ENCODE measurements at places on chromosomes 11 and 22.

DNA sequence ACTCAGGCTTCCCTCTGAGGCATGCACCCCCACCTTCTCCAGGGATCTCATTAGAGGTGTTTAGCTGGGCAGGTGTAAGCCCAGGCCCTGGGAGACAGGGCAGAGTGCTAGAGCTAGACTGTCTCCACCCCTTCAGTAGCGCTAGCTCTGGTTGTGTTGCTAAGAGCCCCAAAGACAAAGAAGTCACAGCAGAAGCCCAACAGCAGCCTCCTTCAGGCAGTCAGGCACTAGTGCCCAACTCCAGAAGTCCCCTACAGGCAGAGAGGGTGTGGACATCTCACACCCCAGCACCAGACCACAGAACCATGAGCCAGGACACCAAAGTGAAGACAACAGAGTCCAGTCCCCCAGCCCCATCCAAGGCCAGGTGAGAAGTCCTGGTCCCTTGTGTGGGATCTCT lies at the start of gene CNGA4:
CNGA4 (plus strand) TSS at position 188 of the 400 bp plus-strand sequence; CDS start at position 306, 118 bp downstream.
- DNase-seq = no peak

DNA sequence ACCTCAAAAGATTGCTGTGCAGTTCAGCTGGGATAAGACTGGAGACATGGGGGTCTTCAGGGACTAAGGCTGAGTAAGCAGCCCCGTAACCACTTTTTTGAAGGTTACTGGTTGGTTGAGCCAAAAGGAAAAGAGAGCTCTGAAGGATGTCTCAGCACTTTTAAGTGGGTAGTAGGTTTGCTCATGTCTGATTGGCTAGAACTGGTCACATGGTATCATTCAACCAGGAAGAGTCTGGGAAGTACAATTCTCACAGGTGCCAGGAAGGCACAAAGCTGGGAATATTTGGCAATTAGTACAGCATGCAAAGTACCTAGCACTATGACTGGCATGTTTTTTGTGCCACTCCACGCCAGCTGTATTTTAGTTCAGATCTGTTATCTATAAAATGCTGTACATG lies 58.1 kb downstream of the SNX19 start:
- no peak for DNase-seq

- no peak for DNase-seq
These were observed 23.6 kb downstream of the CBL start for GRCh38 chr11:119229741-119230140.

GRCh38 chr11:124674571-124674970 lies 867 bp downstream of the SPA17 start:
- DNase-seq = no peak

DNA sequence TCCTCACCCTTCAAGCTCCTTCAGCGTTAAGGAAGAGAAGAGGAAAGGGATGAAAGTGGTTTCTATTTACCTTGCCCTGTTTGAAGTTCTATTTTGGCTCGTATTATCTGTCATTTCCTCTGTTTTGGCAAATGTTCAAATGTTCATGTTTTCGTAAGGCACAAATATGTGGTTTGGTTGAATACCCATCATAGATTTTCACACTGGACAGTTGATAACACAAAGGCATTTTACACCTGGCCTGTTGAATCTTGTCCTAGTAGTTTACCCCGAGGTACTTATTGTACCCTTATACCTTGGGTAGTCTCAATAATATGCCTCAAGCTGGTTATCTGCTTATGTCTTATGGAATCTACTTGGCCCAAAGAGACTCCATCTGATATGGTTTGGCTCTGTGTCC lies 706.9 kb downstream of the METTL15 start:
- DNase-seq = no peak

- DNase-seq = no peak
These were observed 60.8 kb upstream of the SC5D start for GRCh38 chr11:121231576-121232278.

GRCh38 chr22:23220485-23221350 lies 40.4 kb downstream of the BCR start:
- DNase-seq = no peak

DNA sequence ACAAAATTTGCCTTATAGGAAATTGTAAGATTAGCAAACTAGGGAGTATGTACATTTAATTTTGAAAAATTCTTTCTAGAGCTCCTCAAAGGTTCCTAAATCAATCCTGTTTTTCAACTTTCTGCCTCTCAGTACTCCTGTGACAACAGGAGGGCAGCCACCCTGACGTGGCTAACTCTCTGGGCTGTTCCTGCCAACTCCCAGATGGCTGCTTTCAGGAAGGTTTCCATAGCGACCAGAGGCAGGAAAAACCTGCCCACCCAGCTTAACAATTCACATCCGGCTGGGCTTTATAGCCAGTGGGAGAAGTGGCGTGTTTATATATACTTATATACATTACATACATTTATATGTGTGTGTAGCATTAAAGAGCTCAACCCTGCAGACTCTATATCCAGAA lies 26.5 kb downstream of the SGSM3 start:
- no peak for DNase-seq

DNA sequence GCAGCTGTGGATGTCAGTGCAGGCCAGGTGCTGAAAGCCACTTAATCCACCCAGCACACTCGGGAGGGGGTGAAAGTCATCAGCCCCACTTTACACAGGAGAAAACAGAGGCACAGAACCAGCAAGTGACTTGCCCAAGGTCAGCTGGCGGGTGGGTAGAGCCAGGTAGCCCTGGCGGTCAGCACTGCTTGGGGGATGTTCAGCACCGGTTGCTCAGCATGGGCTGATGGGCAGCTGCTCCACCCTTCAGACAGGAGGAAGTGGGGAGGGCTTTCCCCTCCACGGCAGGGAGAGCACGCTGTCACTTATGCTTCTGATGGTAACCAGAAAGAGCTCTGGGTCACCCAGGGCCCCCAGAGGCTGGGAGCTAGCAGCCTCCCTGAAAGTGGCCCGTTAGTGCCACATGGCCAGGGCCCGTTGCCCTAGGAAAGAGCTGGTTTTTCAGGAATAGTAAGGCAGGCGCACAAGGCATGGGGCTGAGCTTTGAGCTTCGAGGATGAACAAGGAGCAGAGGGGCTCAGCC lies 417.9 kb downstream of the CTTN start:
- no peak for DNase-seq

- DNase-seq = no peak
These were observed 82.7 kb upstream of the EED start for GRCh38 chr11:86161837-86162236.

GRCh38 chr11:64078284-64078683 lies 42.6 kb downstream of the FLRT1 start:
- no peak for DNase-seq

DNA sequence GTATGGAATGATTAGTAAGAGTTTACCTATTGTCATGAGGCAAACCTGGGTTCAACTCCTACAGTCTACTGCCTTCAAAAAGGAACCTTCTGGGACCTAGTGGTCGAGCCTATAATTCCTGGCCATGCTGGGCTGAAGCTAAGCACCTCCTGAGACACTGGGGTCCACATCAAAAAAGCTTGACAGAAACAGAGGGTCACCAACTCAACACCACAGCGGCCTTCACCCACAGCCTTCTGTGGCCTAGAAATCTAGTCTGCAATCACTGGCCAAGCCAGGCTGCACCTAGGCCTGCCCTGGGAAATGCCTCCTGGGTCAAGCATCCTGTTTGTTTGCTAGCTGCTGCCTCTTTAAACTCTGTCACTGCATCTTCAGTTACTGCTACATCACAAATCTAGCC lies 153.9 kb upstream of the C11orf58 start:
- DNase-seq = no peak

GRCh38 chr11:88523386-88524071 lies 186.0 kb upstream of the CTSC start:
- DNase-seq = no peak

DNA sequence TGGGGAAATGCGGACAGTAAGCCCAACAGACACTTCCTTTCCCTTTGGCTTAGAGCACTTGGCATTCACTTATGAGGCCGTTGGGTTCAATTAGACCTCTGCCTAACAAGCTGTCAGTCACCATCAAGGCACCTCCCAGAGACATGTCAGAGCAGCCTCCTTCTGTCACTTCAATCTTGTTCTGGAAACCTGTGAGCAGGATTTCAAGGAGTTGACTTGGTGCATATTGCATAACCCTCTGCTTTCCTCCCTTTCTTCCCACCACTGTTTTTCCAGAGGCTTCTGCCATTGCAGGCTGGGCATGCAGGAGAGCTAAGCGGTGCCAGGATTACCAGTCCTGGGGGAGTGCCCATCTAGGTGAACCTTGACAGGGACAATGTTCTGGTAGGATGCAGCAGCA lies 484.2 kb upstream of the LRRC4C start:
- DNase-seq = no peak

DNA sequence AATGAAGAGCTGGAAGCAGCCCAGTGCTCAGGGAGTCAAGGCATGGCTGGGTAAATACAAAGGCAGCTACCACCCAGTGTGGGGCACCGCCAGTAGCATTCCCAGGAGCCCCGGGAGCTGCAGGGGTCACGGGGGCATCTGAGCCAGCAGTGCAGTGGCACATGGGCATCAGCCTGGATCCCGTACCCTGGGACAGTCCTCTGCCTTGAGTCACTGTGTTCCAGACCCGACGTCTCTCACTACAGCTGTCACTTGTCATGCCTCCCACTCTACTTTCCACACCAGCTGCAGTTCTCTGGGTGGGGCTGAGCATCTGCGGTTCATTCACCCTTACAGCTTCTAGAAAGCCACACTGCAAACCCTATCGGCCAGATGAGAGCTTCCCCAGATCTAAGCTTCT lies 29.6 kb downstream of the DHCR7 start:
- DNase-seq = no peak

GRCh38 chr22:44737406-44738346 lies 14.7 kb upstream of the ARHGAP8 start:
- no peak for DNase-seq

DNA sequence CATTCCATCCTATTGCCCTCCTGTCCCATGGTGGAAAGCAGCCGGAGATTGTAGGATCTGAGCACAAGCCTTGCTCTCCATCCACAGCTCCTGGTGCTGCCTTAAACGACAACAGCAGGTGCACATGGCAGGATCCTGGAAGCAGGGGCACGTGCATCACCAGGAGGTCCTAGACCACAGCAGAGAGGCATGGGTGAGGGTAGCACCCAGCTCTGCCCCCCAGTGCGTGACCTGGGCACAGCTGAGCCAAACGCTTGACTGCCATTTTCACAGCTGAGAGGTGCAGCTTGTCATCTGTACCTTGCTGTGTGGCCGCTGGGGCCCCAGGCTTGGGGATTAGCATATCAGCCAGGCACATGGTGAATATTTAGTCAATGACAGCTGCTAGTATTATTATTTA lies 92.7 kb downstream of the NTM start:
- no peak for DNase-seq

- DNase-seq = peak; percentile 45
These were observed 614 bp upstream of the ASCL2 start for GRCh38 chr11:2271077-2271326.

GRCh38 chr22:40855979-40856512 lies 393 bp downstream of the ST13 start:
- DNase-seq = no peak

- no peak for DNase-seq
These were observed 178.4 kb upstream of the E2F8 start for GRCh38 chr11:19419021-19419750.

DNA sequence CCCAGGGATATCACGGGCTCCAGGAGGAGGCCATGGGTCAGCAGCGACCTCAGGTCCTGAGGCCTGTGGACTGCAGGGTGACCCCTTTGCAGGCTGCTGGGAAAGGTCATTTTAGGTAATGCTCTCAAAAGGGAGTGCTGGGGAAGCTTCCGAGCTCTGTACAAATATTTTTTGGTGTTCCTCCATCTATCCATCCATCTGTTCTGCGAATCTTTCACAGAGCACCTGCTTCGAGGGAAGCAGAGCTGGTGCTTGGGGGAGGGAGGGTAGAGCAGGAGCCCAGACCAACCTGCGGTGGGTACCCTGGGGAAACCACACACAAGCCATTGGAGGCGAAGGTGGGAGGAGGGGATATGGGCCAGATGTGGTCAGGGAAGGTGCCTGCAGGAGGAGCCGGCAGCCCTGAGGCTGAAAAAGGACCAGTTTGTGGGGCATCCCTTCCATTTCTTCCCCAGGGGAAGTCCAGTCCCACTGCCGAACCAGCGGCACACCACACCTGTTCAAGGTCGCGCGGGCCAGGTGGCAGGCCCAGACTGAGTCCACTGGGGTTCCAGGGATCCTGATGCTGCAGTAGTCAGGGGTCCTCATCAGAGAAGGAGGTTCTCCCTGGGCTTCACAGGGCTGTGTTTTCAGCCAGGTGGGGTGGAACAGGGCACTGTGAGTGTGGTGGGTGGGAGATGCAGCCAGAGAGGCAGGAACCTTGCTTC lies 13.1 kb downstream of the GNAZ start:
- no peak for DNase-seq

- DNase-seq = no peak
These were observed 1010.3 kb upstream of the TENM4 start for GRCh38 chr11:80451105-80451504.

DNA sequence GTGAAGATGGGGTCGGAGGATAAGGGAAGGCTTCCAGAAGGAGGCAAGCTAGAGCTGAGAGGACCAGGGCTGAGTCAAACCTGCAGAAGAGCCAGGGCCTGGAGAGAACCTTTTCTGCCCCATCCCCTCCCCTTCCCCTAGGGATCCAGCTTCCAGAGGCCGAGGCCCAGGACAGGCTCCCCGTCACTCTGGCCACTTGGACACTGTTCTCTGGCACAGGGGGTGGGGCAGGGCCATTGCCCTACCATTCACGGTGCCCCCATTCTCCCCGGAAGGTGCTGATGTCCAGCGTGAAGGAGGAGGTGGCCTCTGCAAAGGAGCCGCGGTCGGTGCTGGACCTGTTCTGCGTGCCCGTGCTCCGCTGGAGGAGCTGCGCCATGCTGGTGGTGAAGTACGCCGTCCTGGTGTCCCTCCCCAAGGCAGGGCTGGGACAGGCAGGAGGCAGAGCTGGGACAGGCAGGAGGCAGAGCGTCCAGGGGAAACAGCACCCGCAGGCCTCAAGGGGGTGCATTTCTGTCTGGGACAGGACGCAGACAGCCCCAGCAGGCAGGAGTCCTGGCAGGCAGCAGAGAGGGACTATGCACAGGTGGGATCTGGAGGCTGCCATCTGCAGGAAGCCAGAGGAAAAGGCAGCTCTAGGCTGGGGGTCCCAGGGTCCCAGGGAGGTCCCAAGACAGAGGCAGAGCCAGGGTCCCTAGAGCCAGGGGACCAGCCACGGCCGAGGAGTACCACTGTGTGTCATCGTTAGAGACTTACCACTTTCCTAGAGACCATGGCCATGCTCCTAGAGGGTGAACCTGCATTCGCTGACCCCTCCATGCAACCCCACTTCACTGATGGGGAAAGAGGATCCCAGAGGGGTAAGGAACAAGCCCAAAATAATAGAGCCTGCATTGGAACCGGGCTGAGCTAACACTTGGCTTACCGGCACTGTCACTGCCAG lies 25.8 kb upstream of the SLC22A12 start:
- no peak for DNase-seq

DNA sequence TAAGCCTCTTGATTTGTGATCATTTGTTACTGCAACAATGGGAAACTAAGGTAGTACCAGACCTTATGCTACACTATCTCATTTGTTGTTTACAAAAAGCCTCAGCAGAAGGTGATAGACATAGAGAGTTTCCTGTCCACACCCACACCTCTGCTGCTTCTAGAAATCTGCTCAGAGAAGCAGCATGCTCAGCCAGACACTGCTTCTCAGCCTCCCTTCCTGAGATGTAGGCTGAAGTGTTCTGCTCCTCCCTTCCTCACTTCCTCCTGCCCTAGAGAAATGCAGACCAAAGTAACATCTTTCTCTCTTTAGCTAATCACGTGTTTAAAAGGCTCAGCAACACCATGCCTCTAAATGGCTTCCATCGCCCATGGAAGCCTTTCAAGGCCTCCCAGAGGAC lies 88.4 kb downstream of the SLC1A2 start:
- DNase-seq = no peak
